ENCODE measurements at places on chromosomes 3 and 15. TPM values are rescaled to one million over a fixed set of nuclear protein-coding genes. Genes with fewer than 3 reads are reported as not detected.

SMAD6 gene
- total RNA-seq: 11.9 TPM

STAB1 gene
- 464 TPM for total RNA-seq

REC114 gene
- total RNA-seq: not detected

C3orf80 gene
- not detected for total RNA-seq

EPB42 gene
- total RNA-seq: not detected

EBLN2 gene
- total RNA-seq: 5.2 TPM

HESX1 gene
- 0.34 TPM for total RNA-seq

SHF gene
- 1.8 TPM for total RNA-seq

CPNE9 gene
- not detected for total RNA-seq

CAMP gene
- total RNA-seq: not detected

CDCP1 gene
- total RNA-seq: 0.17 TPM

CHST13 gene
- total RNA-seq: not detected

ANKUB1 gene
- total RNA-seq: not detected

SLC28A2 gene
- total RNA-seq: not detected

ANKRD63 gene
- not detected for total RNA-seq

IL17RE gene
- 0.14 TPM for total RNA-seq

SERPINI1 gene
- total RNA-seq: 1.5 TPM

SMARCC1 gene
- 35.6 TPM for total RNA-seq
